ENCODE measurements at places on chromosomes 12 and 14.

DNA sequence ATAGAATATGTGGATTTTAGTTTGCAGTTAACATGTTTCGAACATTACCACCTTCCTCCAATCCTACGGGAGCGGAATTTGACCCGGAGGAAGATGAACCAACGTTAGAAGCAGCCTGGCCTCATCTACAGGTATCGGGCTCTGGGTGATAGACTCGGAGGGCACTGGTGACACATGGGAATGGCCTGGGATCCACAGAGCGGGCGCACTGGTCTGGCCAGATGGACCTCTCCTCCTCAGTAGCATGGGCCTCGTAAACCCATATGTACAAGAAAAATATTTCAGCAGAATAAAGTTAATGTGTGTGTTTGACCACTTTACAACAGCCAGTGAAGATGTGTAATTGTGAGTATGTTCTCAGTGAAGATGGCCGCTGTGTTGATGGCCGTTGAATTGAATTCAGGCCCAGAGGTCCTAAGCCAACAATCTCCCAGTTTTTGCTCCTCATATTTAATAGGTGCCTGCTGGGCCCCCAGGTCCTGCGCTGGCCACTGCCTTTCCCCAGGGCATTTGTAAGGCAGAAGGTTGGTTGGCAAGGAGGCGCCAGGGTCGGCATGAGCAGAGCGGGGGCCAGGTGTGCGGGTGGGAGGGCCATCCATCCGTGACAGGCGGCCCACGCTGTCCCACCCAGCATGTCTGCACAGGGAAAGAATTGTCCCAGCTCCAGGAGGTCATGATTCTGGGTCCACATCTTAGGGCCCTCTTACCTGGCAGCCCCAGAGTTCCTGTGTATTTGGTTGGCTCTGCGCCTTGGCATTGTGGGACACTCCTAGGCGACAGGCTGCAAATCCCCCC is 82.0 kb upstream of the DYNC1H1 start:
- DNase-seq: no peak

- no peak for DNase-seq
These were observed 44.5 kb downstream of the GTF2A1 start for GRCh38 chr14:81176241-81176640.

DNA sequence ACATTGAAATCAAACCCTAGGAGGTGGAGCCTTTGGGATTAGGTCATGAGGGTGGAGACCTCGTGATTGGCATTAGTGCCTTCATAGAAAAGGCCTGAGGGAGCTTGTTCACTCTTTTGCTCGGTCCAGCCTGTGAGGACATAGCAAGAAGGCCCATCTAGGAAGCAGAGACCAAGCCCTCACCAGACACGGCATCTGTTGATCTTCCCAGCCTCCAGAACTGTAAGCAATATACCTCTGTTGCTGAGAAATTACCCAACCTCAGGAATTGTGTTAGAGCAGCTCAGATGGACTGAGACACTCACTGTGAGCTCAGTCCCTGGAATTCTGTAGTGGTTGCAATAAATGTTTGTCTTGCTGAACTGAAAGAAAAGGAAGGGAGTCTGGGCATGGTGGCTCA is 116.2 kb upstream of the MAP1LC3B2 start:
- DNase-seq: no peak

DNA sequence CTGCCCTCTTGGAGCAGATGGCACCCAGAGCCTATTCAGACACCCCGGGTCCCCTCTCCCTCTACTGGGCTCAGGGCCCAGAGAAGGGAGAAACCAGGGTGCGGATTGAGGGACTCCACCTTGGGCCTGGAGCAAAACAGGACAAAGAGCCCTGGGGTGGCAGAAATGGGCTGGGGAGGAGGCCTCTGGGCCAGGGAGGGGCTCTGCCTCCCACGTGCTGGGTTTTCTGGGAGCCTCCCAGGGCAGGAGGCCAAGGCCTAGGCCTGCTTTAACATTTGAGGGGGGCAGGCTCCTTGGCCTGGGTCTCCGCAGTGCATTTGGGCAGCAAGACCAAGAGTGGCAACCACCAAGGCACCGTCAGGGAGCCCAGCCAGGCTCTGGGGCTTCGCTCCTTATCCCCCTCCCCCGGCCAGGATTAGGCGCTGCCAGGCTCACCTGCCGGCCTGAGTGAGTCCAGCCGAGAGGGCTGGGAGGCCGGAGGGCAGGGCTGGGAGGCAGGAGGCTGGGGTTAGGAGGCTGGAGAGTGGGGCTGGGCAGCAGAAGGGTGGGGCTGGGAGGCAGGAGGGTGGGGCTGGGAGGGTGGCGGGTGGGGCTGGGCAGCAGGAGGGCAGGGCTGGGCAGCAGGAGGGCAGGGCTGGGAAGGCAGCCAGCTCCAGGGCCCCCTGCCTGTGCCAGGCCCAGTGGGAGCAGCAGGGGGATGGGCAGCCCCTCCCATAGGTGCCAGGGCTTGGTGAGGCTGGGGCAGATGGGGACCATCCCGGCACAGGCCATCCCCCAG is 101.8 kb upstream of the EIF5 start:
- no peak for DNase-seq

GRCh38 chr12:118749646-118750045 is 231.7 kb upstream of the SRRM4 start:
- no peak for DNase-seq

Measured in NCI-H446 (cell line).